Transverse colon (tissue), 4 donors: ENCODE measurements at places on chromosomes 6 and 20. TPM values are rescaled to one million over a fixed set of nuclear protein-coding genes. Genes with fewer than 3 reads are reported as not detected.

PAK5 gene
- not detected for total RNA-seq

RGS17 gene
- not detected for total RNA-seq

POU3F2 gene
- not detected for total RNA-seq

LSM14B gene
- total RNA-seq: 45.3 TPM

DLL1 gene
- total RNA-seq: 17.0 TPM

TUBB1 gene
- not detected for total RNA-seq

FGD2 gene
- 46.4 TPM for total RNA-seq

CLVS2 gene
- not detected for total RNA-seq

DEFB121 gene
- not detected for total RNA-seq

SAMD10 gene
- 5.9 TPM for total RNA-seq

CLPSL1 gene
- not detected for total RNA-seq

ALDH5A1 gene
- 4.1 TPM for total RNA-seq

SCUBE3 gene
- 0.68 TPM for total RNA-seq

SLC17A2 gene
- total RNA-seq: not detected

RAD21L1 gene
- not detected for total RNA-seq

LY6G6D gene
- not detected for total RNA-seq

TCFL5 gene
- total RNA-seq: 5.9 TPM

SEMG1 gene
- not detected for total RNA-seq

SEL1L2 gene
- not detected for total RNA-seq
